Stimulated activated CD4-positive, alpha-beta T cell treated with anti-CD3 and anti-CD28 coated beads, Interleukin-2, amount 100 ng/mL, for 24 hours (primary cell): ENCODE measurements at places on chromosomes 7 and 10.

GRCh38 chr7:157941210-157941609 is 604.4 kb downstream of the DNAJB6 start:
- DNase-seq, result no peak

DNA sequence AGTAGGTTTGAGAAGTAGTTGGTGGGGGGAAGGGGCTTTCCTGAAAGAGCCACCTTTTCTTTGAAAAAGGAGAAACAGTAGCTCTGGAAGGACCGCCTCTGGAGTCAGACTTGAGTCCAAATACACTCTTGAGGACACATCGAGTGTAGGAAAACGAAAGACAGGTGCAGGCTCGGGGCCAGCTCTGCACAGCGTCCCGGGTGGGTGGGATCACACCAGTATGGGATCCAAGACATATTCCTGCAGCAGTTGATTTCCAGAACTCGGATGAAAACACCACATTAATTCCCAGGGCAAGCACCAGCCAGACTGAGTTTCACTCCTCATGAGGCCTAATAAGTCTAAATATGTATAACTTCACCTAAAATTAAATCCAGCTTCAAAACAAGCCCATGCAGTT is 61.4 kb downstream of the ASB13 start:
- DNase-seq, result no peak

- DNase-seq, result no peak
Observed at GRCh38 chr10:50152792-50153272, 85.1 kb downstream of the WASHC2A start.

- no peak for DNase-seq
Observed at GRCh38 chr7:157987906-157988305, 599.7 kb downstream of the PTPRN2 start.
